ENCODE measurements at places on chromosomes 3 and 15.
A peak's percentile ranks its signal among the peaks of the same experiment; 100 is the strongest.

GRCh38 chr3:53196575-53197407, 35.8 kb downstream of the PRKCD start:
- no peak for DNase-seq

GRCh38 chr3:11541321-11542303, 102.1 kb downstream of the VGLL4 start:
- DNase-seq: no peak

DNA sequence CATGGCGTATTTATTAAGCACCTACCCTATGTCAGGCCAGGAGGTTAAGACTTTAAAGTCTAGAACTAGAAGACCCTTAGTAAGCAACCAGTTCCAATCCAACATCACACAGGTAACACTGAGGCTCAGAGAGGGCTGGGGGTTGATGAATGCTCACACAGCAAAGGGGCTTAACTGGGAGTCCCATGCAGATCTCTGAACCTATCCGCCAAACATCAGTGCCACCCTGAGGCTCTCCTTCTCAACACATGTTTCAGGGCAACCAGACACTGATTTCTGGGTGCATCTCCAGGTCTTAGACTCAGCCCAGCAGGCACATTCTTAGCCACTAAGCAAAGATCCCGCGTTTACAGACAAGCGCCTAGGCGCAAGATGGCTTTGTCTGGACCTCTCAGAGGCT, 92.0 kb upstream of the SLC6A11 start:
- no peak for DNase-seq

GRCh38 chr15:52392008-52392687, 96.5 kb upstream of the MYO5C start:
- DNase-seq: no peak

- DNase-seq: no peak
Measured at GRCh38 chr3:16317561-16317945, 52.5 kb downstream of the OXNAD1 start.

- no peak for DNase-seq
Measured at GRCh38 chr3:71454512-71455403, 128.8 kb downstream of the FOXP1 start.

DNA sequence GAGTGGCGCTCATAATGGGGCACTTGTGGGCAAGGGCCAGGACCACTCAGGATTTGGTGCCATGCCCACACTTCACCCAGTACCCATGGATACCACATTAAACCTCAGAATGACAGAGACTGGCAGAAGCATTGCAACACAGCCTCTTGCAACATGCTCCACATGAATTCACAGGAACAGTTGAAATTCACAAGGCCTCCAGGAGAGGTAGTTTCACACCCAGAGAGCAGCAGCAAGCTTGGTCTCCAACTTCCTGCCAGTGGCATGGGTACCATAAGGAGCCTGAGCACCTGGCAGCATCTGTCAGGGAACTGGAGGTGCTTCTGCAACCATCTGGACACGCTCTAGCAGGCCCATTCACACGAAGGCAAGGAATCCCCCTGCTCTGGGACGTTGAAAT, 101.0 kb downstream of the OSBPL10 start:
- DNase-seq: no peak

DNA sequence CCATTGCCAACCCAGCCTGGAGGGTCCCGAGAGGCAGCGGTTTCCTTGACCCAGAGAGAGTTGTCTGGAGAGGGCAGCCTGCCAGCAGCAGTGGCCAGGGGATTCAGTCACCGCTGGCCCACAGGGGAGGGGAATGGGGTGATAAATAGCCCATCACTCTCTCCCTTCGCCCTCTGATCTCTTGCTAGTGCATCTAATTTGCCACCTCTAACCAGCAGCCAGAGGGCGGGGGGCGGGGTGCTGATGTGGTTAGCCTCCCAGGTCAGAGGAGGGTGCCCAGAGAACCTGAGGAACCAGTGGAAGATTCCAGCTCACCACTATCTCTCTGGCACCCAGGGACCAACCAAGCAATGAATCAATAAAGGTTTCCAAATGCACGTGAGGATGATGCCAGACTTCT, 35.1 kb upstream of the SLC6A11 start:
- no peak for DNase-seq

- peak; percentile 30 for DNase-seq
Measured at GRCh38 chr15:91908391-91908790, 54.9 kb downstream of the SLCO3A1 start.

DNA sequence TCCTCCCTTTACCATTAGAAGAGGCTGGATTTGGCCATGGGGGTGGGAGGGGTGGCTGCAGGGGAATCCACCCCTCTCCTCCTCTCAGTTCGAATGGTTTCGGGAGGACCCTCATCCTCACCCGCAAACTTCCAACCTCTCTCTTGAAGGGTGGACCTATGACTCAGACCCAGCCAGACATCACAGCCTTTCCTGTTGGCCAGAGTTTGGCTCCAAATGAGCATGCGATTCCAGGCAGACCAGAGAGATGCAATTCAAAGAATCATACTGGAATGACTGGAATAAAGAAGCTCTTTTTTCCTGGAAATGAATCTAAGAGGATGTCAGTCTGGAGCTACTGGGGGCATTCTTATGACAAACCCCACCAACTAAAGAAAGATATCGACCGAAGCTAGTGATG, 516.7 kb upstream of the MDFIC2 start:
- DNase-seq: peak; percentile 72

DNA sequence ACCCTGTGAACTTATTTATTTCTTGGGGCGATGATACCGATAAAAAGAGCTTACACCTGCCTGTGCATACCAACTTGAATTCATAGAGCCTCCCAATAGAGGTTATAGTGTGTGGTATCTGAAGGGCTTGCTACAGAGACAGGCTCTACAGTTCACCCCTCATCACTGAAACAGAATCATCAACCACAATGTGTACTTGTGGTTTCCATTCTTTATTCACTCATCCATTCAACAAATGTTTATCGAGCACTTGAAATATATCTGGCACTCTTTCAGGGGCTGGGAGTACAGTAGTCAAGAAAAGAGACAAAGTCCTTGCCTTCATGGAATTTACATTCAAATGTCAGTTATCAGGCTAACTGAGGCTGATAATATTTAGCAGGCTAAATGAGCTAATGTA, 134.4 kb upstream of the SKOR1 start:
- DNase-seq: peak; percentile 59

DNA sequence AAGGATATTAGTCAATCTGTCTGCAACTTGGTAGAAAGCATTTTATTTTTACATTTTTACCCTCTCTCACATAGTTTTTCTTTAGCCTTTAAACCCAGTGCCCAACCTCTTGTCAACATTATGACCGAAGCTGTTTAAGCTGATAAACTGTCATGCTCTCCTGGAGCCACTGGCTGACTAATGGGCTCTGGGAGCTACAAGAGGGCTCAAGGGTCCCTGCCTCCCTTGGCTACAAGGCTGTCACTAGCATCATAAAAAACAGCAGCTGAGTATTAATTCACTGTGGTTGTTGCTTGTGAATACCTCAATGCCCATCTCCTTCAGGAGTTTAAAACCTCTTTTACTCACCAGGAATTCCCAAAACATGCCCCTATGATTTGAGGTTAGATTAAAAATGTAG, 237.9 kb downstream of the ZMAT3 start:
- no peak for DNase-seq

DNA sequence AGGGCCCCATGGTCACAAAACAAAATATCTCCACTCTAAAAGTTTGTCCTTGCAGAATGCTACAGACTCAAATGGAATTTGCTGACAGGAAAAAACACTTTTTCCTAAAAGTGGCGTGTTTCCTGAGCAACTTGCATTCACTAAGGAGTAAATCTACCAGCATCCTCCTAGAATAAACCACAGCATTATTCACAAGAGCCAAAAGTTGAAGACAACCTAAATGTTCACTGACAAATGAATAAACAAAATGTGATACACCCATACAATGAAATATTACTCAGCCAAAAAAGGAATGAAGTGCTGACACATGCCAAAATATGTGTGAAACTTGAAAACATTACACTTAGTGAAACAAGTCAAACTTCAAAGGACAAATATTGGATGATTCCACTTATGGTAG, 28.9 kb downstream of the ITGB5 start:
- DNase-seq: no peak

DNA sequence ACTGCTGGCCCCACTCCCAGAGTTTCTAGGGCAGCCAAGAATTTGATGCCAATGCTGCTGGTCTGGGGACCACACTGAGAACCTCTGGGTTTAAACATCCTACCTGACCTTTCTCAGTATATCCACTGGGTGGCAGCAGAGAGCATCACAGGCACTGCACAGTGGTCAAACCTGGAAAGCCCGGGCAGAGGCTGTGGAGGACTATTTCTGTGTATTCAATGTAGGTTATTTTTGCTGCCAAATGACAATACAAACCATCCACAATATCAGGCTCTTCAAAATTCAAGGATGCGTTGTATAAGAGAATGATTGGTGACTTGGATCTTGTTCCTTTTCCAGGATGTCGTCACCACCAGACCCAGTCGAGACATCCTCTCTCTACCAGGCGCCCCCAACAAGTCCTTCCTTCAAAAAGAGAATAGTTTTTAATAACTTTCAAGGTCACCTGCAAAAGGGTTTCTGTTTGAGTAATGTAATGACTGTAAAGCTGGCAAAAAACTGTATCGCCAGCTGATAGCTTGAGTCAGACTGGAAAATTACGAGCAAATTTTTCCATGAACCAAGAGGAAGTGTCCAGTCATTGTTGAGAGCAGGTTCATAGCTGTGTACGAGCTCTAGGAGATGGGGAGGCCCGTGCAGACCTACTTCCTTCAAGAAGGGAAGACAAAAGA, 30.5 kb upstream of the MYZAP start:
- DNase-seq: no peak

DNA sequence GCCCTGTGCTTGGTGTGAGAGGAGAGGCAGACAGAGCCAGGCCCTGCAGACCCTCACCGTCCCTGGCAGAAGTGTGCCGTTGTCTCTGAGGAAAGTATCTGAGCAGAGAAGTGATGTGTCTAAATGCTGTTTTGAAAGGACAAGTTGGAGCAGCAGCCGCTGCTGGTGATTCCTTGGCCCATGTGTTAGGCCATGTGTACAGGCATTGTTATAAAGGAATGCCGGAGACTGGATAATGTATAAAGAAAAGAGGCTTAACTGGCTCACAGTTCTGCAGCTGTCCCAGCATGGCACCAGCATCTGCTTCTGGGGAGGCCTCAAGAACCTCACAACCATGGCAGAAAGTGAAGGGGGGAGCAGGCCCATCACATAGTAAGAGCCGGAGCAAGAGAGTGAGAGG, 334.6 kb upstream of the ATP10A start:
- no peak for DNase-seq

- DNase-seq: no peak
Measured at GRCh38 chr3:183437666-183438564, 9.5 kb upstream of the MCF2L2 start.

GRCh38 chr3:71064291-71064955, 519.1 kb downstream of the FOXP1 start:
- DNase-seq: no peak

GRCh38 chr3:64600246-64600950, 87.4 kb downstream of the ADAMTS9 start:
- DNase-seq: no peak

DNA sequence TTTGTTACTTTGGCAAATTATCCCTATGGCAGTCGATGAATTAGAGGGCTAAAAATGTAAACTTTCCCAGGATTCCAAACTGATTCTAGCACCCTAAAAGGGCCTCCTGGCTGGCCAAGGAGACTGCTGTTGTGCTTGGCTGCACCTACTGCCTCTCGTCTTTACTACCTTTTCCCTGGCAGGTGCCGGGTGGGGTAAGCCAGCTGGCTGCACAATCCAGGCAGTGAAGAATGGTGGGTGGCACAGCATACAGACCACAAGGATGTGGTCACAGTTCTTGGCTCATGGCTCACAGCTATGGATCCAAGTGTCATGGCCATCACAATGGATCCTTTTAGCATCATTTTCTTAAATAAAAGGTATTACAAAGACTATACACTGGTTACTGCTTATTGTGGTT, 20.7 kb upstream of the SLC25A26 start:
- DNase-seq: no peak

- DNase-seq: no peak
Measured at GRCh38 chr3:158936530-158937113, 134.8 kb downstream of the MFSD1 start.

- no peak for DNase-seq
Measured at GRCh38 chr3:30476368-30477084, 129.9 kb upstream of the TGFBR2 start.

DNA sequence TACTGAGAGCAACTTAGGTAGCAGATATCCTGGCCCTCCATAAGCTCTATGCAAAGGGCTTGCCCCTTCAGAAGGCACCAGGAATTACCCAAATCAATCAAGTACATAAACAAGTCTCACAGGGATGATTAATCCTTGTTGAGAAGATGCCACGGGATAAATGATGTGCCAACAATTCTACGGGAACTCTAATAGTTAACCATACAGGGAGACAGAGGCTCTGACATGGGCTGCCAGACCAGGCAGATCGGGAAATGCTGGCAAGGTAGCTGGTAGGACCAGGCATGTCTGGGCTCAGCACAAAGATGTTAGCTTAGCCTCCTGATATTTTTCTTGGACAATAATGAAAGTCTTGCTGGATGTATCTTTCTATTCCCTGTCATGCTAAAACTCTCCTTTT, 249.3 kb upstream of the THBS1 start:
- DNase-seq: no peak

- DNase-seq: no peak
Measured at GRCh38 chr15:57867970-57868798, 161.7 kb downstream of the POLR2M start.

DNA sequence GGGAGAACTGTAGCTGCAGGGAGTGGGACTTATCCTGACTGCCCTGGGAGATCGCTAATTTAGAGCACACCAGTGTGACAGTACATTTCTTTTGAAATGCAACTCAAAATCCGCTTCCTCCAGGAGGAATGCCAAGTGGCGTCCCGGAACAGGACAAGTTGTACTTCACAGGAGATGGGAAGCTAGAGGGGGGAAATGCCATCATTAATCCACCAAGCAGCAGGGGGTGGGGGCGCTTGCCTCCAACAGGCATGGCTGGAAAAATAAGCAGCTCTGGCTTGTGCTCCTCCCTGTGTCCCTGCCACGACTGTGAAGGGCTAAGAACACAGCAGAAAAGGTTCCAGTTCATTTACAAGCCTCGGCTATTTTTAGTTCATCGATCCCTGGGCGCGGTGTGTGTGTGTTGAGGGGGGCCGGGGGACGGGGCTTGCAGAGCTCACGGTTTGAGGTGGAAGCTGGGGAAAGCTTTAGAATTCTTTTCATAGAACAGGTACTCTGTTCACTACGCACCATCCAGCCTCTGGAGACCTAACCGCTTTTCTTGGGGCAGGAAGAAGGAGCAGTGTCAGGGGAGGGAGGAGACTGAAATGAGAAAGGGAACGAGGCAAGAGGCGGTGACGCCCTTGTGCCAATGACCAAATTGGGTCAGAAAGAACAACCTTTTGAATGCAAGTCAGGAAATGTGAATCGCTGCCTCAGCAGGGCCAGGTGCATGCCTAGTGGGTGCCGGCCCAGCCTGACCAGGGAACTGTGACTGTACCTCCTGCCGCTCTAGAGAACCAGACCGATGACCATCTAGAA, 51.8 kb upstream of the DGKG start:
- no peak for DNase-seq

GRCh38 chr3:27723001-27723445, 900 bp upstream of the EOMES start:
- no peak for DNase-seq

All from non-pigmented ciliary epithelial cell (primary cell).